ENCODE measurements at places on chromosomes 4 and X. TPM values are rescaled to one million over a fixed set of nuclear protein-coding genes. Genes with fewer than 3 reads are reported as not detected.

- DNase-seq = no peak
These were observed 253.8 kb upstream of the DMD start for GRCh38 chrX:33465137-33465536.

- no peak for DNase-seq
These were observed 272.9 kb downstream of the CFAP299 start for GRCh38 chr4:80608281-80608980.

GRCh38 chr4:26459054-26459755 lies 31.1 kb downstream of the CCKAR start:
- peak; percentile 21 for DNase-seq

DNA sequence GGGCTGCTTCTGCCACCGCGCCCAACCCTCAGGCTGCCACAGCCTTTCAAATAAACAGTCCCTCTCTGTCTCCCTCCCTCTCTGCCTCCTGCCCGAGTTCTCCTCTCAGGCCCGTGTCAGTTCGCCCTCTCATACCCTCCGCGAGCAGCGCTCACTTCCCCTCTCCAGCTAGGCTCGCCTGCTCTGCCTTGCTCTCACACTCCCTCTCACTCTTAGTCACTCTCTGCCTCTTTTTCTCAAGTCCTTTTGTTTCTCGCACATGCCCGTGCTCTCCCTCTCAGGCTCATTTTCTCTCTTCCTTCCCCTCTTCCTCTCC lies 3.2 kb downstream of the EFNB1 start:
- DNase-seq = peak; percentile 54

DNA sequence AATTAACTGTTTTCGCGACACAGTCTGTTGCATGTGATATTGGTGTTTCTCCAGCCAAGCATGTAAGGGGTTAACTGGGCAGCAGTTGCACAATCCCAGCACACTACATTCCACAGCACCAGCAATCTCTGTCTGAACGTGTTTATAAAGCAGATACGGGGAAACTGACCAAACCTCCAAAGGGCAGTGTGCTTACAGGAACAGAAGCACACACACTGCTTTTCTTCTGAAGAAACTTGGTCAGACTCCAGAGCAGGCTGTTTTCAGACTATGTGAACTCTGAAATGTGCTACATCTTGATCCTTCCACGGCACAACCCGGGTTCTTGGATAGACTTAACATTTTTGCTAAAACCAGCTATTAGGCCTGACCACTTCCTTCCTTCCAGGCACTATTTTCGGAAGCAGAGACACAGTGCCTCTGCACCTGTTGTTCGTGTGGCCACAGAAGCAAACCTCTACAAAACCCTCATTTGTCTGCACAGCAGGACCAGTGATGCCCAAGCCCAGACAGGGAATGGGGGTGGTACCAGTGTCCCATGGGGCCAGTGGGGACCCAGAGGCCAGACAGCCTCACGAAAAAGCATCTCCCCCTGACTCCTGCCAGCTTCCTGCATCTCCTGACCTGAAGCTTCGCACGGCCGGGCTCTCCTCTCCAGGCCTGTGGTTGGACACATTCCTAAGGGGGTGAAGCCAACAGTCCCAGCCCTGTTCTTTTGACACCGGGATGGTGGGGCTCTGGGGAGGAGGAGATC lies 90.1 kb downstream of the IRF2 start:
- no peak for DNase-seq

- DNase-seq = no peak
These were observed 1718.0 kb upstream of the PCDH7 start for GRCh38 chr4:29002151-29002550.

DNA sequence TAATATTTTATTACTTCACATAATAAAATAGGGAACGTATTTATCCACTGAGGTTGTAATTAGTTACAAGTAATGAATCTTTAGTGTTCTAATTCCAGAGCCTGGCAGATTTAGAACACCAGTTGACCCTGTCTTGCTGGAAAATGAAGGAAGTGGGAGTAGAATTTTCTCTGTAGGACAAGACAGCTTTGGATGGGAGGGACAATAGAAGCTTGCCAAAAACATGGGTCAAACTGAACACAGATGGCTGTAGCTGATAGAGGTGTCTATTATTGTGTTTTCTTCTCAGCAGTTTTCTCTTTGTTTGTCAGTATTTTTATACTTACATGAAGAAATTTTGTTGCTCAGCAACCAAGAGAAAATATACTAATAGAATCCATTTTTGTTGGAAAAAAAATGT lies 20.2 kb downstream of the FAT4 start:
- DNase-seq = no peak

DNA sequence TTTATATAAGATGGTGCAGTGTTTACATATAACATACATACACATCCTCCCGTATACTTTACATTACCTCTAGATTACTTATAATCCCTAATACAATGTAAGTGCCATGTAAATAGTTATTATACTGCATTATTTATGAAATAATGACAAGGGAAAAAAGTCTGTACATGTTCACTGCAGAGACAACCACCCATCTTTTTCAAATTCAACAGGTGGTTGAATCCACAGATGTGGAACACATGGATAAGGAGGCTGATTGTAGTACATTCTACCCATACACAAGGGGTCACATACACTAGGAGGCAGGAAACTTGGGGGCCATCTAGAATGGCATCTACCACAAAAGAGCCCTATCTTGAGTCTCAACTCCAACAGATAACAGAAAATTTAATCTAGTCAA lies 3.4 kb upstream of the IDS start:
- DNase-seq = no peak

DNA sequence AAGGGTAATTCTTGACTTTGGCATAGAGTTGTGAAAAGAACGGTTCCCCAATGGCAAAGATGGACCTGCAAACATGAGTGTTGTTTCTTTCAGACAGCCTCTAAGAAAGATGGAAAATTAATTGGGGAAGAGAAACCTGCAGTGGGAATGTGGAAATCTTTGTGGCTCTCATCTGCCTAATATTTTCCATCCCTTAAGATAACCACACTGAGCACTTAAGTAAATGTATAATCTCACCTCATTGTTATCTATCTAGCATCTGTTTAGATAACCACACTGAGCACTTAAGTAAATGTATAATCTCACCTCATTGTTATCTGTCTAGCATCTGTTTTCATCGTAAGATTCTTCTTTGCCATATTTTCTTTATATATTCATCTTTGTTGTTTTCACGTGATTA lies 149.3 kb downstream of the NWD2 start:
- no peak for DNase-seq

SPON2 gene
- 29.5 TPM for total RNA-seq

STAG2 gene
- total RNA-seq = 152 TPM

MMGT1 gene
- 26.3 TPM for total RNA-seq

CCDC160 gene
- 7.4 TPM for total RNA-seq
